ENCODE measurements at places on chromosomes 7 and 10.

DNA sequence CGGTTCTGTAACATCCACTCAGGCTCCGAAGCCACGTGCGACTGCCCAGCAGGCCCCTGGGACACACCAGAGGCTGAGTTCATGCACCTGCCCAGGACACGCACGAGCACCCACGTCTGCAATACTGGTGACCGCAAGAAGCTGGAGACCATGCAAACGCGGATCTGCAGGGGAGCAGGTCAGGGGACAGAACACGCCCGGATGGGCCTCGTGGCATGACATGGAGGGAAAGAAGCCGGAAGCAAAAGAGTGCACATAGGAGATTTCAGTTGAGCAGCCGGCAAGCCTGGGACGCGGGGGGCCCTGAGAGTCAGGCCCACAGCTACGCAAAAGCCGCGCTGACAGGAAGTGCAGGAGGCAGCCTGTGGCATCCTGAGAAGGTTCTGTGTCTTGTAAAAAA is 73.7 kb downstream of the FOXL3 start:
- DNase-seq: no peak

DNA sequence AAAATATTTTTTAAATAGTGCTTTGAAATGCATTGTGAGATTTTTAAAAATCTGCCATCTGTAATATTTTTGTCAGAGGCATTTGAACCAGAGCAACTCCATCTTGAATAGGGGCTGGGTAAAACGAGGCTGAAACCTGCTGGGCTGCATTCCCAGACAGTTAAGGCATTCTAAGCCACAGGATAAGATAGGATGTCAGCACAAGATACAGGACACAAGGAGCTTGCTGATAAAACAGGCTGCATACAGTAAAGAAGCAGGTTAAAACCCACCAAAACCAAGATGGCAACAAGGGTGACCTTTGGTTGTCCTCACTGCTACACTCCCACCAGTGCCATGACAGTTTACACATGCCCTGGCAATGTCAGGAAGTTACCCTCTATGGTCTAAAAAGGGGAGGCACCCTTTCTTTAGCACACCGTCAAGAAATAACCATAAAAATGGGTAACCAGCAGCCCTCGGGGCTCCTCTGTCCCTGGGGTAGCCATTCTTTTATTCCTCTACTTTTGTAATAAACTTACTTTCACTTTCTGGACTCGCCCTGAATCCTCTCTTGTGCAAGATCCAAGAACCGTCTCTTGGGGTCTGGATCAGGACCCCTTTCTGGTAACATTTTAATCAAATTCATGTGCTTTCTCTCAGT is 273.7 kb downstream of the SEMA3D start:
- DNase-seq: no peak

GRCh38 chr7:20597339-20597738 is 18.1 kb upstream of the ABCB5 start:
- DNase-seq: no peak

- DNase-seq: no peak
Observed at GRCh38 chr7:24786306-24786705, 29.0 kb upstream of the GSDME start.

DNA sequence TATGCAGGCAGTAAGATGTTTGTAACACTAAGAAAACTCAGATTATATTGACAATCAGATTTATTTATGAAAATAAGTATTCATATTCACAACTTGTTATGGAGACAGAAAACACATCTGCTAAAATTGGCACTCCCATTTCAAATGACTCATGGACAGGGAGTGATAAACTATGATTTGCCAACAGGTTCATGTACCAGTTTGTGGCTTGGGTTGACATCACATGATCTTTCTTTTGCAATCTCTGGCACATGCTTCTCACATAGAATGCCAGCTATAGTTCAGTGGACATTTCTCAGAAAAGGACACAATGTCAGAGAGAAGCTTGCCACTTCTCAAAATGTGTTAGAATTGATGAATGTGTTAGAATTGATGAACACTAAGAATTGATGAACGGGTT is 663.2 kb upstream of the ANKRD30A start:
- DNase-seq: no peak

DNA sequence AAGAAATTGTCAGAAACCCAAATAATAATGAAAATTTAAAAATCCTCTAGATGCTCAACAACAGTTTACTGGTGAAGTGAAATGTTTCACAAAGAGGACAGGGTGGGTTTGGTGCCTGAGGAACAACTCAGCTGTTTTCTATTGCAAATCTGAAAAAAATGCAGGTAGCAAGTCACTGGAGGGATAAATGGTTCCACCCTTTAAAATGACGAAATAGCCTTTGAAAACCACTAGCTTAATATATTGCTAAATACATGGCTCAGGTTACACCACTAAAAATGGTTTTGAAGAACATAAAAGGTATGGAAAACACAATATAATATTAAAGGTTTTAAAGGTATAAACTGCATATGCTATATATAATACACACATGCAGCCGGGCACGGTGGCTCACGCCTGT is 69.5 kb downstream of the LMBR1 start:
- DNase-seq: no peak

- no peak for DNase-seq
Observed at GRCh38 chr10:45235798-45236220, 79.6 kb downstream of the OR13A1 start.

- DNase-seq: no peak
Observed at GRCh38 chr10:133164816-133165555, 5.0 kb downstream of the KNDC1 start.

DNA sequence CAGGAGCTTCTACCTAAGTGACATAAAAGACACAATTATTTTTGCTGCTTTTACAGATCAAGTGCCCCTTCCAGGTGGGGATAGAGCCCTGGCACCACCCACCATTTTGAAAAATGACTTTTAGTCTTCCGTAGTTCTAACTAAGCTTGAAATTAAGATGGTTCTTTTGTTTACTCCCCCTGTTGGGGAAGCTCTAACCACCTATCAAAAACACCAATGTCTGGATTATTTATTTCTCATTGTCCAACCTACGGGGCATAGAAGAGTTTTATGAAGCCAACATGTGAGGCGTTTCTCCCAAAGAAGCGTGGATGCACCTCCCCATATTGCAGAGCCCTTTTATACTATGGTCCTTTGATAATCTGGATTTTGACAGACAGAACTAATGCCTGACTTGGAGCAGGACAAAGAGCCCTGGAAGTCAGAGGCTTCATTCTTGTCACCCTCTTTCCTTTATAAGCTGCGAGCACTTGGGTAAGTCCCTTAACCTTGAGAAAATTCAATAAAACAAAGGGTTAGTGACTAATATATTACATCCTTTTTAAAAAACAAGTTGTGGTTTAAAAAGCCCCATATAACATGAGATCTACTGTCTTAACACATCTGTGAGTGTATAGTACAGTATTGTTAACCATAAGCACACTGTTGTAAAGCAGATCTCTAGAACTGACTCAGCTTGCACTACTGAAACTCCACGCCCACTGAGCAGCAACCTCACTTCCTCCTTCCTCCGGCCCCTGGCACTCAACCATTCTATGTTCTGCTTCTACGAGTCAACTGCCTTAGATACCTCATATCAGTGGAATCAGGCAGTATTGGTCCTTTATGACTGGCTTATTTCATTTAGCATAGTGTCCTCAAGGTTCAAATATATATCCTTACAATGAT is 67.5 kb downstream of the ATXN7L1 start:
- peak; percentile 70 for DNase-seq

DNA sequence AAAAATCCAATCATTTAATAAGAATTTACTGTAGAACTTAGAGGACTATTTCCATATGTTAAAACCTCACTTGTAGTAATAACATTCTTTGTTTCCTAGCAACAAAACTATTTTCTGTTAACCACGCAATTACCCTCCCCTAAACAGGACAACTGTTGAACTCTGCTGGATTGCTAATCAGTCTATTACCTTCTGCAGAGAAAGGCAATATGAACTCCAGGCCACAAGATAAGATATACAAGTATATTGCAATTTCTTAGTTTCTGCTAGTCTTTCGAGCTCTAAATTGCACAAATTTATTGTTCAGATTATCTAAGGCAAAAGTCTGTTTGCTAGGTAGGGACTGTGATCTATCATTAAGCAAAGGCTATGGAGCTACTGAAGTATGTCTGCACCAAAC is 920.1 kb upstream of the LRRN3 start:
- no peak for DNase-seq

GRCh38 chr7:101564778-101565211 is 64.3 kb downstream of the MYL10 start:
- no peak for DNase-seq

DNA sequence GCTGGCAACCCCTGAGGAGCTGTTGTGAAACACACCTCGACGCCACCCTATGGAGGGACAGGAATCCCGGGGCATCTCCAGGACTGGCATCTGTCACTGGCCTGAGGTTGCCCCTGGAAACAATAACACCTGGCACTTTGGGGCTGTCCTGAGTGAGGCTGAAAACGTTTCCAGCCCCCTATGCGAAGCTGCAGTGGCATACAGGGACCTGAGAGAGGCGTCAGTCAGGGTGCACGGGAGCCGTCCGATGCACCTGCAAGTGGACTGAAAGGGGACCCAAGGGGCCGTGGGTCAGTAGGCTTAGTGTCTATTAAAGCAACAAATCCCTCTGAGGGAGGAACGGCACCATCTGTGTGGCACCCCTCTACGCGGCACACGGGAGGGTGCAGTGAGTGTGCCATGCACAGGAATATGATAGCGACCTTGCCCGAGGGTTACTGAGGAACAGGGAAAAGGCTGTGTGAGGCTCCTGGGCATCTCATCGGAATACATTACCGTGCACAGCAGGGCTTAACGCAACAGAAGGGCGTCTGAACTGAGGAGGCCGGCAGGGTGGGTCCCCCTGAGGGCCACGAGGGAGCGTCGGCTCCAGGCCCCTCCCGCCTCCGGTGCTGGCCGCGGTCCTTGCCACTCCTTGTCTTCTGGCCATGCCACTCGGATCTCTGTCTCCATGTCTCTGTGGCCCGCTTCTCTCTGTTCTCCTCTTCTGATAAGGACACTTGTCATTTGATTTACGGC is 50.4 kb downstream of the FOXL3 start:
- no peak for DNase-seq

DNA sequence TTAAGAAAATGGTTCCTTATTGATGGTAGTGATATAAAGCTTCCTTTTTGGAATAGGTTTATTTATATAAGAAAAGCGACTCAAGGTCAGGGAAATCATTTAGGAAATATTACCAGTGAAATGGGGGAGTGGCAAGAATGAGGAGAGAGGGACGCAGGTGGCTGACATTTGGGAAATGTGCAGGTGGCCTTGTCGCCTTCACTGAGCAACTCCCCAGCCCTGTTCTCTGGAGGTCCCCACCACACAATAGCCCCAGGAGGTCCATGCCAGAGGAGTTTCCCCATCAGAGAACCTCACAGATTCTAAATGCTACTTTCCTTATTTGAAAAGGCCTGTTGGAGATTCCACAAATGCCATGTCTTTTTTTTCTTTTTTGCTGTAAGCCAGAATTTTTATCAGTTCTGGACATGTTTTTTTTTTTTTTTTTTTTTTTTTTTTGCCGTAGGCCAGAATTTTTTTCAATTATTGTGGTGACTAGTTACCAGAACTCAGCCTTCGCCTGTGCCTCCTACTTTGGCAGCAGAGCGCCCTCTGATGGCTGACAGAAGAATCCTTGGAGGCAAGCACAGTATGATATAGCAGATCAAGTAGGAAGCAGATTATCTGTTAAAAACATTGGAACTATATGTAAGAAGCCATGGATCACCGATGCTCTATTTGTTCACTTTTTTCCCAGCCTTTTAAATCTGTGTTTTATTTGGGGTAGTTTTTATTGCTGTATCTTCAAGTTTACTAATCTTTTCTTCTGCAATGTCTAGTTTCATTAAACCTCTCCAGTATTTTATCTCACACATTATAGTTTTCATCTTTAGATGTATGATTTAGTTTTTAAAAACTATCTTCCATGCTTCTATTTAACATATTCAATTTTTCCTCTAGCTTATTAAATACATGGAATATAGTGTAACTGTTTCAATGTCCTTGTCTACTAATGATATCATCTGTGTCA is 18.6 kb downstream of the OPALIN start:
- peak; percentile 10 for DNase-seq

DNA sequence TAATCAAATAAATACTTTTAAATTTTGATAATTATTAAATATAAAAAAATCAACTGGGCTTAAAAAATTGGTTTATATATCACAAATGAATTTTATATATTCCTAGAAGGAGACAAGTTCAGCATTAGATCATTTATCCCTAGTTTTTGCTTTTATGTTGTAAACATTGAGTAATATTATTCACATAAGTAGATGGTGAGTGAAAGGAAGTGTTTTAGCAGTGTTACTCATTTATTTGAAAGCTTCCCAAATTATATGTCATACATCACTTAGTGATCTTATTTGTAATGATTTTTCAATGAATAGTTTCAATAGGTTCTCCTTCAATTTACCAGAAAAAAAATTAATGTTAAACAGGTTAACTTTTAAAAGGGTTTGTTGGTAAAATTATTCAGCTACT is 15.8 kb downstream of the KLLN start:
- DNase-seq: no peak

DNA sequence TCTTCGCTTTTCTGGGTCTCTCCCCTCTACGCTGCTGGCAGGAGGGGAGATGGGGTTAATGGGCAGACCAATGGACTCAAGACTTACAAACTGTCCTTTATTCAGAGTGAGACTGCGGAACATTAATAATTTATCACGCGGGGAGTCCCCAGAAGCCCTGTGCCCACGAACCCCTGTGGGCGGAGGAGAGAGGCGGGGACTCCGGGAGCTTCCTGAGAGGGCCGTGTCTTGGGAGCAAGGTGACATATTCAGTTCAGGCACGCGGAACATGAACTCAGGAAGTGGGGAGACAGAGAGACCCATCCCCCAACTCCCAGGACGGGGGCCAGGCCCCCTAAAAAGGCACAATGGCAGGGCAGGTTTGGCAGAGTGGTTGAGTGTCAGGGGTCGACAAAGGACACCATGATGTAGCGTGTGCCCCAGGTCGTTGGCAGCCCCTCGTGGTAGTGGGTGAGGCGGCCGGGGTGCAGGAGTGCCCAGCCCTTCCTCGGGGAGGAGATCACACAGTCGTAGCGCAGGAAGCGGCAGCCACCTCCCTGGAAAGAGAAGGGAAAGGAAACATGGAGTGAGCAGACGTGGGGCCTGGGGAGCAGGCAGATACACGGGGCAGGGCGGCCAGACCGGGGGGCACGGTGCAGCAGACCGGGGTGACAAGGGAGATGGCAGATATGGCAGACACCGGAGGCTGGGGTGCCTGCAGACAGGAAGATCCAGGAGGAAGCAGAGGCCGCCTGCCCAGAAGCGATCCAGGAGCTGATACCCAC is 5.2 kb upstream of the MOGAT3 start:
- no peak for DNase-seq

Measured in activated T-helper 1 cell treated with anti-CD3 and anti-CD28 coated beads, Interleukin-2, amount 50 U/mL, for 16 hours (primary cell).